ENCODE measurements at places on chromosomes 7 and 10.
A peak's percentile ranks its signal among the peaks of the same experiment; 100 is the strongest.

GRCh38 chr7:120862987-120863590 lies 5.1 kb upstream of the TSPAN12 start:
- no peak for DNase-seq

DNA sequence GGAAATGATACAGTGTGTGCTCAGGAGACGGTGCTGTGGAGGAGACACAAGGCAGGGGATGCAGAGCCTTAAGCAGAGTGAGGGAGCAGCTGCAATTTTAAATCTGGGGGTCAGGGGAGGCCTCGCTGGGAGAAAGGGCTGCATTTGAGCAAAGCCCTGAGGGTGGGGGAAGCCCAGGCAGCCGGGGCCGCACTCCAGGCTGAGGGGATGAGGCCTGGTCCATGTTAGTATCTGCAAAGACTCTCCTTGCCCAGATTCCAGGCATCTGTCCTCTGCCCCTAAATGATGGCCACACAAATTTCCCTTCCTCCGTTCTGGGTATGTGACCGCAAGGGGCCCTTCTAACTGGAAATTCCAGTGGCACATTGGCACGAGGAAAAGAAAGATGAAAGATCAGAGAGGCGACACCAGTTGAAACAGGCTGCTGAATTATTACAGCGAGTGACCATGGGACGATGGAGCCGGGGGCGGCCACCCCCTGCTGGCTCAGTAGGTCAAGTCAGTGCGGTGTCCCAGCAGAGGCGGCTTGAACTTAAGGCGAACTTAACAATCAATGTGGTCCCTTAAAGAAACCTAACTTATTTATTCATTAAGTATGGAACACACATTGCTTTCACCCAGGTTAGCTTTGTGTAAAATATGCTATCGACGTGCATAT lies 62.3 kb upstream of the KAT6B start:
- no peak for DNase-seq

- DNase-seq: no peak
Observed at GRCh38 chr7:38855386-38855785, 53.6 kb downstream of the VPS41 start.

DNA sequence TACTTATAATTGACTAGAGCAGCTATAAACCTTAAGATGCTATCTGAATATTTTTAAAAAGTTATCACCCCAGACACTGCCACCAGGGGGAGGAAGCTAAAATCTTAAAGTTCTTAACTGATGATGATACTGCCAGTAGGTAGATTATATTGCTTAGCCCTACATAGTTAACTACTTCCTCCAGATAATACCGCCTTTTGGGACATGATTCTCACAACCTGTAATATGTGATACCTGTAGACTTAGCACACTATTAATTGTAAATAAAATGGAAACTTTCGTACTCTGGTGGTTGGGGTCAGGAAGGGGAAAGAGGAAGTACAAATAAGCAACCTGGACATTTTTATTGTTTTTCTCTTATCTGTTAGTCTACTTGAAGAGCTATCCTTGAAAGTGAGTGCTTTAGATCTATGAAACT lies 268.9 kb downstream of the ADK start:
- peak; percentile 2 for DNase-seq

GRCh38 chr7:157009170-157009777 lies 1.2 kb downstream of the MNX1 start:
- no peak for DNase-seq

- no peak for DNase-seq
Observed at GRCh38 chr7:34059136-34059828, 153.9 kb downstream of the BMPER start.

DNA sequence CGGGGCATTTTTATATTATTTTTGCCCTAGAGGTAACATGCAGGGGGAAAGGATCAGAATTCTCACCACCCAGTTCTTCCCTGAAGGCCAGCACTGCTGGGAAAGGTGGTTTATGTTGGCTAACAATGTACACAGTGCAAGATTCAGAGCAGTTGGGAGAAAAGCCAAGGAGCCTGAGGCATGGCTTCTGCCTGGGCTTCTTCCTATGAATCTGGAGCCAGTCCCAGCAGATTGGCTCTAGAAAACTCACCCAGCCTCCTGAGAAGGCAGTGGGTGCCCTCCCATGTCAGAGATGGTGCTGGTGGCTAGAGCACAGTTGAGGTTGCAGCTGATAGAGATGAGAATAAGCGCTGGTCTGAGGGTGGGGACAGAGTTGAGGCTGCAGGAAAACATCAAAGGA lies 44.7 kb upstream of the GPR26 start:
- DNase-seq: no peak

GRCh38 chr7:70680743-70681468 lies 451.0 kb upstream of the GALNT17 start:
- DNase-seq: no peak
